Kidney epithelial cell (primary cell): ENCODE measurements at places on chromosomes 1 and 21.

DNA sequence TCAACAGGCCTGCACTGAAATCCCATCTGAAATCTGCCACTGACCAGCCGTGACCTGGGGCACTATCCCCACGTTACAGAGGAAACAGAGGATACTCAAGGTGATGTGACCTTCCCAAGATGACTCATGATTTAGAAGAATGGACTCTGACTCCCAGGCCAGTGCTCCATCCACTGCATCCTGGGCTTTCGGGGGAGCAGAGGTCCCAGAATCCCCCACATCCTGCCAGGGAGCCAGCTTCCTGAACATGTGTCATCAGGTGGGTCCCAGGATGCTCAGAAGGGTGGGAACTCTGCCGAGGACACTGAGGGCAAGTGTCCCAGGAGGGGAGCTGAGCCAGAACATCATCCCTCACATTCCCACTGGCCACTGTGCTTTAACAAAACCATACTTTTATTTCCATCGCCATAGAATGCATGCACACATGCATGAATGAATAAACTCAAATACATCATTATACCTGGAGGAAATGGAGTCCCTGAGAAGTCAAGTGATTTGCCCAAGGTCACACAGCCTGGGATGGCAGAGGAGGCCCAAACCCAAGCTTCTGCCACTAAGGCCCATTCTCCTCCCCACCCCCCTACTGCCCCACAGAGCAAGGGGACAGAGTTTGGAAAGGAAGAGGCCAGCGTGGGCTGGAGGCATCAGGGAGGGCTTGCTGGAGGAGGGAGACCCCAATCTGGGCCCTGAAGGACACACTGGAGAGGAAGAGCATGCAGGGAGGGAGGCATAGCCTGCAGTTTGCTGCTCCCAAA lies 189.4 kb downstream of the MATN1 start:
- DNase-seq: no peak

- DNase-seq: no peak
These were observed 11.7 kb upstream of the NR5A2 start for GRCh38 chr1:200015811-200016210.

GRCh38 chr1:32622806-32623681 lies 27.3 kb downstream of the ZBTB8OS start:
- DNase-seq: no peak

GRCh38 chr1:3404301-3404700 lies 50.2 kb upstream of the ARHGEF16 start:
- no peak for DNase-seq

DNA sequence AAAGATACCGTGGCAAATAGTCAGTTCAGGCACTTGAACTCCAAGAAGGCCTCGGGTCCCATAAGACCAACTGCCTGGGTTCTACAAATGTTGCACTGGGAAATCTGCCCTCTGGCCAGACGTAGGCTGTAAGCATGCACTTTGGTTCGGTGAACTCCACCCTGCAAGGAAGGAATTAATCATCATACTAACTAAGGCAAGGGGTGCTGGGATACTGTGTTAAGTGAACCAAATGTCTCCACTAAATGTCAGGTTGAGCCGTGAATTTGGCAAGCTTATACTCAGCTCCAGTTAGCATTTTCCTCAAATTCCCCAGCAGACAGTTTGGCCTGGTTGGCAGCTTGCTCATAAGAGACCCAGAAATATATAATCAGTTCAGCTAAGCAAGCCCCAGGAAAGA lies 385.9 kb downstream of the GPATCH2 start:
- DNase-seq: no peak

GRCh38 chr1:74591949-74592348 lies 79.5 kb upstream of the LRRC53 start:
- no peak for DNase-seq

DNA sequence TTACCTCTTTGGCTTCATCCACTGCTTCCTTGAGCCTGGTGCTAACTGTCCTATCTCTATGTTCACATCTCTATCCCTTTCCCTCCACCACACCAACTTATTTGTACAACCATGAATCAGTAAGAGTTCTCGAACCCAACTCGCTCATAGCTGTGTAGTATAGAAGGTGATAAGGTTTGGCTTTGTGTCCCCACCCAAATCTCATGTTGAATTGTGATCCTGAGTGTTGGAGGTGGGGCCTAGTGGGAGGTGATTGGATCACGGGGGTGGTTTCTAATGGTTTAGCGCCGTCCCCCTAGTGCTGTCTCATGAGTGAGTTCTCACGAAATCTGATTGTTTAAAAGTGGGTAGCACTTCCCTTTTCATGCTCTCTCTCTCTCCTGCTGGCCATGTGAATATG lies 235.6 kb upstream of the FMN2 start:
- no peak for DNase-seq

DNA sequence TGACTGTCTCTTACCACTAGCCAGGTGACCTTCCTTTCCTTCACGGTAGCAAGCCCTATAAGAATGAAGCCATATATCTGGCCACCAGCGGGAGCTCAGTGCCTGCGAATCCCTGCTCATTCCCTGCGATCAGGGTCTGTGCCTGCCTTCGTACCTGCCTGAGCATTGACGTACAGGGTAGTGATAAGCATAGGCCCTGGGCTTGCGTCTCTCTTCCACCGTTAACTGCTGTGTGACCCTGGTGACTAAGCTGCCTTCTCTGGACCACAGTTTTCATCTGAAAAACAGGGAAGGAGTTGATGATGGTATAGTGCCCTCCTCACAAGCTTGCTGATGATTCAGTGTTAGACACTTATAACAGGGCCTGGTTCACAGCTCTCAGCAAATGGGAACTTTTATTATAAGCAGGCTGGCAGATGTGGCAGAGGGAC lies 4.1 kb downstream of the ZC3H12A start:
- no peak for DNase-seq

- DNase-seq: no peak
These were observed 15.7 kb downstream of the GPR157 start for GRCh38 chr1:9112961-9113880.

DNA sequence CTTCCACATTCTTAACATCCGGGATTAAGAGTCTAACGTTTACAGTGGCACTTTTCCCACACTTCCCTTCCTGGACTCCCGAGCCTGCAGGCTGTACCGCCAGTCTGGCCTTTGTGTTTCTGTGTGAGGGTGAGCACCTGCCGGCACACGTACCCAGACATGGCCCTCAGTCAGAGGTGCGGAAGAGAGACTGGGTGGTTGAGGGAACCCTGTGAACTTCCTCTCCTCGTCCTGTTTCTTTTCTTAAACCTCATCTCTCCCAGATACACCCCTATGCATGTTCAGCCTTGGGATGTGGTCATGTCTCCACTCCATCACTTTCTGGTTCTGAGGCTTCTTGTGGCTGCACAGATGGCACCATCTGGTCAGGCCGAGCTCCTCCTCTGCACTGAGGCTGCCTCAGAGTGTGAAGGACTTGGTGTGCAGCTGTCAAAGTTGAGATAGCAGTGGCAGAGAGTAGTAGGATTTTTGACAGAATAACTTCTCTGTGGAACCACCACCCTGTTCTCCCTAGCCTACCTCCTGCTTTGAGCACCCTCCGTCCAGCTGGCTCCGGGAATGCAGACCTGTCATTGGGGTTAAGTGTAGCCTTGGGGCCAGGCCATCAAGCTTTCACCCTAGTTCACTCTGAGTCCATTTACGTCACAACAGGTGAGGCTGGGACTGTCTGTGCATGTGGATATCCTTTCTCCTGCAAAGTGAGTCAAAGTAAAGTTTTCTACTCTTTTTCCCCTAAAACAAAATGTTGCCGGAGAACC lies 31.4 kb downstream of the VASH2 start:
- no peak for DNase-seq

- DNase-seq: no peak
These were observed 64.6 kb downstream of the LHX8 start for GRCh38 chr1:75198761-75199160.

- peak; percentile 78 for DNase-seq
These were observed at the start of gene FCRLA for GRCh38 chr1:161706482-161707347. Gene FCRLA (plus strand): TSS chr1:161707229. CDS start chr1:161707265, 36 bp downstream.

DNA sequence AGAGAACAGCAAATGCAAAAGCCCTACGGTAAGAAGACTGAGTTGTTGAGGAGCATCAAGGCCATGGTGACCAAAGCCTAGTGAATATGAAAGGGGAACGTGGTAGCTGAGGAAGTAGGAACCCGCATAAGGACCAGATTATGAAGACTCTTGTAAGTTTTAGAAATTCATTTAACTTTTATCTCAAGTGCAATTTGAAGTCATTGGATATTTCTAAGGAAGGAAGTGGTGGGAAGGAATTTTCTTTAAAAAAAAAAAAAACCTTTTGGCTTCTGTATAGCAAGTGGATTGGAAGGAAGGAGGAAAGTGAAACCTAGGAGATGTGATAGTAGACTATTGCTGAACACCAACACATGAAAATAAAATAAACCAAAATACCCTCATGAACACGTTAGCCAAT lies 119.0 kb downstream of the TNFSF18 start:
- DNase-seq: no peak

DNA sequence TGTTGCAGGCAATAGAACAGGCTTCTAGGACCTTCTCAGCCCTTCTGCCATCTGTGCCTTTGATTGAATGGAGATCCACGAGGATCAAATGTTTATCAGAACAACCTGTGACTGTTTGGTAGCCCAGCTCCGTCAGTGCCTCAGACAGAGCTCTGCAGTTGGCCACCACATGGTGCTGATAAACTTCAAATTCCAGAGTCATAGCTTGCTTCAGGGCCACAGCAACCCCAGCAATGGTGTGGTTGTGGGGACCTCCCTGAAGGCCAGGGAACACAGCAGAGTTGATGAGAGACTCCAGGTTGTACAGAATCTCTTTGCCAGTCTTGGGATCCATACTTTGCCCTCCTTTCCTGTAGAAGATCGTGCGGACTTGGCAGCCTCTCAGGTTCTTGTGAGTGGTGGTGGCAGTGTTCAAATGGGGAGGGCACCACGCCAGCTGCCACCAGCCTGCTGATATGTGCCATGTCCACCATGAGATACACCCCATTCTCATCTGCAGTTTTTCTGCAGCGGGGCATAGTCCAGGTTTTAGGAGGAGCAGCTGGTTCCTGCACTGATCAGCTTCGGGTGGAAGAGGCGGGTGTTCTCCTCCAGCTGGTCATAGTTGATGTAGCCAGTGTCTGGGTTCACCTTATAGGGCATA lies 82.9 kb upstream of the ARTN start:
- DNase-seq: no peak

DNA sequence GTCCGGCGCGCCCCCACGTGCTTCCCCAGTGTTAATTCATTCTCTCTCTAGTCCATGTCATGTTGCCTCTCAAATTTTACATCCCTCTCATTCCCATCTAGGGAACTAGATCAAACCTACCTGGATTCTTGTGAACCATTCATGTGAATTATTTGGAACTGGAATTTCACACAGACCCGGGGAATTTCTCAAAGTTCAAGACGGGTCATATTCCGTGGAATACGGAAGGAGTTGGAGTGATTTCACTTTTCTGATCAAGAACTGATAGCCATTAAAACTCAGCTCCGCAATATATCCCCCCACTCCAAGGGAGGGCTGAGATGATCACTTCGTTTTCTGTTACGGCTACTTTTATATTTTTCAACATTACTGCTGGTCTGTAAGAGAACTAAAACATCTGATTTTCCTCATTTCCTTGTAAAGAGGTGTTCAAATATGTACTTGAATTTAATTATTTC lies 1.0 kb upstream of the ENO1 start:
- DNase-seq: no peak

GRCh38 chr1:226532553-226532952 lies 16.0 kb upstream of the STUM start:
- no peak for DNase-seq

DNA sequence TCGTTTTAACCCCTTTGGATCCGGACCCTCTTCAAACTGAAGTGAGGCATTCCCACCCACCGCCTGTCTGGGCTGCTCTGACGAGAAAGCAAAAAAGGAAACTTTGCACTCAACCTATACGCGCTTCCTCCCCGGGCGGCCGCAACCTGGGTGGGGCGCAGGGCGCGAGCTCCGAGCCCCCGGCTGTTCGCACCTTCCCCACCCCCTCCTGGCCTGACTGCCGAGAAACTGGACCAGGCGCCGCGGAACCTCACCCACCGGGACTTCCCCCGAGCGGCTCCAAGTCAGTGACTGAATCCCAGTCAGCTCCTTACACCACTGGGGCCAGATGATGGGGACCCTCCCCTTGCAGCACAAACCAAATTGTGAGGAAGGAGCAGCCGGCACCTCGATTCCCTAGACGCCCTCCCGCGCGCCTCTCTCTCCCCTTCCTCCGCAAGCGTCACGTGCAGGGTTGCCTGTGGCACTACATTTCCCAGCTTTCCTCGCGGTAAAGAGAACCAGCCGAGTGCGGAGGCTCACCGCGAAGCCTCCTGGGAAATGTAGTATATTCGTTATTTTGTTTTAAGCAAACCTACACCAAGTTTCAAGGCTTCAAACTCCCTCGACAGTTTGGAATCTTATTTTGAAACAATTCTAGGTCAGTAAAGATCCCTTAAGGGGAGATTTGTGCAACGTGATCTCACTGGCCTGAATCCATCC lies at the start of gene RAB29:
TSS of gene RAB29 (minus strand) at position 468 of the 702 bp plus-strand sequence. CDS start 526 bp downstream, outside the sequence.
- DNase-seq: no peak

DNA sequence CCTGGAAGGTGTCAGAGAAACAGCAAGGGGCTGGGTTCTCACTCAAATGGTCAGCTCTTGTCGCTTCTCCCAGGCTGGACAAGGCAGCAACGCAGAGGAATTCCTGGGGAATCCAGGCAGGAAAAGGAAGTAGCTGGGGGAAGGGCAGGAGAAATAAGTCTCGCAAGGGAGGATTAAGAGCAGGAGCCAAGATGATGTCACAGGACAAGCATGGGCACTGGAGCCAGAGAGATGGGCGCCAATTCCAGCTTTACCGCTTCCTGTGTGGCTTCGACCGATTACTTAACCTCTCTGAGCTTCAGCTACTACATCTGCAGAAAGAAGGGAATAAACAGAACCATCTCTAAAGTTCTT lies 70.5 kb downstream of the SSBP3 start:
- peak; percentile 51 for DNase-seq

- no peak for DNase-seq
These were observed 86.4 kb upstream of the COL6A1 start for GRCh38 chr21:45894906-45895777.

- DNase-seq: no peak
These were observed 153.5 kb upstream of the USP24 start for GRCh38 chr1:55368698-55369097.

GRCh38 chr1:11373029-11373894 lies 100.3 kb downstream of the UBIAD1 start:
- DNase-seq: no peak

DNA sequence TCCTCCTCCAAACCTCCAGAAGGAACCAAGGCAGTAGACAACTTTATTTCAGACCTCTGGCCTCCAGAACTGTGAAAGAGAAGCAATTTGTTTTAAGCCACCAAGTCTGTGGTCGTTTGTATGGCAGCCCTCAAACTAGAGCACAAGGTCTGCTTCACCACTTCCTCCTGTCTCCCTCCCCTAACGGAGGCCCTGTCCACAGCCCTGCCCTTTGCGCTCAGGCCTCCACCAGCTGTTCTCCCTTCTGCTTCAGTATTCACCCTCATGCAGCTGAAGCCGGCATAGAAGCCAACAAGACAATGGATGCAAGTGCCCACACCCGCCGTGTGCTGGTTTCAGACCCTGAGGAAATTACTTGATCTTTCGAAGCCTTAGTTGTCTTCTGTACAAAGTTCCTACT lies 364.1 kb downstream of the HHAT start:
- no peak for DNase-seq
